ENCODE measurements at places on chromosomes 6 and 20.

DNA sequence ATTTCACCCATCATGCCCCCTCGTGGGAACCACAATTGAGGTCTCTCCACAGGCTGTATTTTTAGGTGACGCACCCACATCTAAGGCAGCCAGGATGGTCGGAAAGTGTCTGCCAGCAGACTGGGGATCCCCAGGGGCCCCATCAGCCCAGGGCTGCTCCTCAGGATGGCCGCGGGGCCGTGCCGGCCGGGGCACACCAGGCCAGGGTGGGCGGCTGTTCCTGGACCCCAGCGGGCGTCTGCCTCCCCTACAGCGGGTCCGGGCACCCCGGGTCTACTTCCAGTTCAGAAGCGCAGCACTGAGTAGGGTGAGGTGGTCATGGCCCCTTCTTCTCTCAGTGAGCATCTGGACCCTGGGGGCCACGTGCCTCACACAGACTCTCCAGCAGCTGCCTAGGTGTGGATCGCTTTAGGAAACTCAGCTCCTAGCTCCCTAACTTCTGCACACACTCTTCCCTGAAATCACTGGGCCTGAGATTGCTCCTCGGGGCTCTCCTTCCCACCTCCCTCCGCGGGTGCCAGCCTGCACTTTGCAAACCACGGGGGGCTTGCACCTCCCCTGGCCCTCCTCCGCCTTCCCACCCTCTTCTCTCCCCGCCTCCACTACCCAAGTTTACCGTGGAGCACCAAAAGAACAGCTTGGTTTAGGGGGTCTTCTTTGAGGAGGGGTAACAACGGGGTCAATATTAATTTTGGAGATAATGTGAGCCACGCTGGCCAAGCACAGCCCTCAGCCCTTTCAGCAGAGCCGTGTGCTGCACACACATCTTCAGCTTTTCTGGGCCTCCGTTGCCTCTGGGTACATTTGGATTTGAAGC lies 14.2 kb upstream of the FOXC1 start:
- no peak for DNase-seq

- DNase-seq = no peak
These were observed 180.6 kb upstream of the STXBP5 start for GRCh38 chr6:147023581-147023980.

- no peak for DNase-seq
These were observed 47.9 kb downstream of the FOXO3 start for GRCh38 chr6:108608453-108609275.

GRCh38 chr6:97240222-97240621 lies 42.8 kb downstream of the MMS22L start:
- no peak for DNase-seq

GRCh38 chr6:56536536-56536935 lies 106.2 kb downstream of the DST start:
- no peak for DNase-seq

DNA sequence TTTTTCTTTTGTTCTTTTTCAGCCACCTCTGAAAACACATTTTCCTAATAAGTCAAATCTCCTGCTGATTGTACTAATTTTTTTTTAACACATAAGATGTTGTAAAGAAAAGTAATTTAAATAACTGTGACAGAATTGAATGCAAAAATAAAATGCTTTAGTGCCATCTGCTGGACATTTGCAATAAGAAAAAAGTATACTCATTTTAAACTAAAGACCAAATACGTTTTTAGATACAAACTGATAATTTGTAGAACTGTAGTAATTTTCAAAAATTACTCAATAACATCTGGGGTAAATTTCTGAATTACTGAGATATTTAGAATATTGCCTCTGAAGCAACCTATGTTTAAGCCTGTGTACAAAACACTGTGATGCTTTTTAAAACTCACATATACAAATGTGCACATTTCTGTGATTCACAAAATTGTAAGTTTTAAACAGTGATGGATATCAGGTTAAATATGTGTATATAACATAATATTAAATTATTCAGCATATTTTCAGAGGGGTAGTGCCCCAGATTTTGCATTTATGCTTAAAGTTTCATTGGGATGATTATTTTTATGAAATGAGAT lies 198.7 kb downstream of the RIMS1 start:
- DNase-seq = no peak

DNA sequence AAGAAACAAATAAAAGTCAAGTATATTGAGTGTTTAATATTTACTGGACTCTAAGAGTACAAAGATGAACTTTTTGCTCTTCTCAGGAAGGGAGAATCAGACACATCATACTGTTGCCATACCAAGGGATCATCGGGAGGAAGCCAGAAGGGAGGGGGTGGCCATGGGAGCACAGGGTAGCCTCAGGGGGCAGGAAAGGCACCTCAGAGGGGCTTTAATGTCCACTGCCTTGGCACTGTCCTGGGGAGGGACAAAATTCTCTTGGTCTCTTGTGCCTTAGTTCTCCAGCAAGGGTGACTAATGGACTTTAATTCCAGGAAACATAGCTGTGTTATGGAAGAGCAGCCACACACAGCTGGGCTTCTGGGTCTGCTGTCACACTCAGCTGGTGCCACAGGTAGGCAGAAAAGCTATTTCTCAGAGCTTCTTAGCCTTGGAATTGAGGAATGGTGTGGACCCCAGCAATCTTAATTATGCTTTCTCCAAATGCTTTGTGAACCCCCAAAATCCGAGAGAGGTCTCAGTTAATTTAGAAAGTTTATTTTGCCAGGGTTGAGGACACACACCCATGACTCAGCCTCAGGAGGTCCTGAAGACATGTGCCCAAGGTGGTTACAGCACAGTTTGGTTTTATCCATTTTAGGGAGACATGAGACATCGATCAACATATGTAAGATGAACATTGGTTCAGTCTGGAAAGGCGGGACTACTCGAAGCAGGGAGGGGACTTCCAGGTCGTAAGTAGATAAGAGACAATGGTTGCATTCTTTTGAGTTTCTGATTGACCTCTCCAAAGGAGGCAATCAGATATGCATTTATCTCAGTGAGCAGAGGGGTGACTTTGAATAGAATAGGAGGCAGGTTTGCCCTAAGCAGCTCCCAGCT lies 53.2 kb downstream of the MRAP2 start:
- no peak for DNase-seq

DNA sequence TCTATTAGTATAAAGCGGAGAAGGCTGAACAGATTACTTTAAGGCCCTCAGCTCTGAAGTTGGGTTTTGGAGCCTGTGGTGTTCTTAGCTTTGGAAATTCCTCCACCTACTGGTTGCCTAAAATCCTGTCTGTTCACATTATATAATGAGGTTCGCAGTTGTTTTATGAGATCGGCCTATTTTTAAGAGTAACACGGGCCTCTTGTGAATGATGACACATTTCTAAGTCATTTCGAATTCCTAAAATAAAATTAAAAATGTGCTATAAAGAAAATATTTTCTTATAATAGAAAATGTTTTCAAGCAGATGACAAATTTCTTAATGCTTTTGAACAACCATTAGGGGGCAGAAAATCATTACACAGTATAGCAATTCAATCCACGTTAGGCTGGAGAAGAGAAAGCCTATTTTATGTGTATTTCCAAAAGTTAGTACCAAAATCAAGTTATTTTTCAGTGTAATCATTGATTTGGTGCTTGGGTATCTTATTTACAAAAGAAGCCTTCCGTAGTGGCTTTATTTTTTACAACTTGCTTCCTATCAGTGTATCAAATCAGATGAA lies 15.8 kb upstream of the FAM8A1 start:
- DNase-seq = peak; percentile 60

GRCh38 chr6:108557494-108558371 lies 3.0 kb upstream of the FOXO3 start:
- DNase-seq = peak; percentile 77

- no peak for DNase-seq
These were observed 173.6 kb upstream of the TCF21 start for GRCh38 chr6:133715270-133715669.

DNA sequence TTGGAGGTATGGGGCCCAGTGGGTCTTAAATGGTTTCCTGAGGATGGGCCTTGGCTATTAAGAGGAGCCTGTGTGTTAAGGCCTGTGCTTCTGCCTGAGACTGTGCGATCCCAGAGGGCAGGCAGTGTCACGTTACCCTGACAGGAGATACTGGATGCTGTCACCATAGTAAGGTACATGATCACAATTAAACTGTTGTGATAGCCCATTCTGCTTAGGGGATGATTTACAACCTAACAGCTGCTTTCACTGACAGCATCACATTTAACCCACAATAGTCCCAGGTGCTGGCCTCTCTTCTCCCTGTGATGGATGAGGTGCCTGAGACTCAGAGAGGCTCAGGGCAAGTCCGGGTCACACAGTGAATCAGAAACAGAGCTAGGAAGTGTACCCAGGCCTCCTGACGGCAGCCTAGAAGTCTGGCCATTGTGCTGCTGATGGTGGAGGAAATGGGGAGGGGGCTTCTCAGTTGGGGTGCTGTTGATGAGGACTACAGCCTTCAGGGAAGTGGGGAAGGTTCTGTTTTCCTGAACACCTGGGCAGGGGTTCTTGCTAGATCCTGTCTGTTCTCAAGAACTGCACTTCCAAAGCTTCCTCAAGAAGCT lies 97.3 kb downstream of the MDGA1 start:
- no peak for DNase-seq

DNA sequence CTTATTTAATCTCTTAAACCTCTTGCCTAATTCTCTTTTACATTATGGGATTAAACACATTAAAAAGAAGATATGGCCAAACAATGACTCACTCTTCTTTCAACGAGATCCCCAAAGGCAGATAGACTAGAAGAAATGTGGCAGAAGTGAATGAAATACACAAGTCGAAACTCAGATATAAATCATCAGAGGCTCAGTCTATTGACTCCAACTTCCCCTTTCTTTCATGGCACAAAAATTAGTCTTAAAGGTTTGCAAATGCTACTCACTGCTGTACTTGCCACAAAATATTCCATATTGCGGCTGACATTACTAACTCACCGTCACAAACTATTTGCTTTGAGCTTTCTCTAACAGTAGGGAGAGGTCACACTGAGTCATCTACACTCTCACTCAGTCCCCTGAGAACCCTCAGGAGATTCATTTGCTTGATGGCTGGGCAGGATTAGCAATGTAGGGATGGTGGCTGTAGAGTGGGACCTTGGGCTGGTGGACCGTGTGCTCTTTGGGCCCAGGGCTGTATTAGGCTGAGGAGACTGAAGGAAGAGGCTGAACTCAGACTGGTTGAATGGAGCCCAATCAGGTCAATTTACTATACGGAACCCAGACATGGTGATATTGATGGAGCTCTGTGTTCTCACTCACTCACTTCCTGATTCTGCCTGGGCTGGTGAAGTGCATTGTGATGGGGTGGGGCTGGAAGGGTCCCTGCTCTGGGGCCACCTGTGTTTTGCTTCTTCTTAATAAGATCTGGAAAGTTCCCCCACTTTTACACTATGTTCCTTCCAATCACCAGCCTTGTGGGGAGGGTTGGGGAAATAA lies 42.8 kb upstream of the UBR2 start:
- no peak for DNase-seq

- no peak for DNase-seq
These were observed 11.7 kb upstream of the SCUBE3 start for GRCh38 chr6:35202066-35202546.

DNA sequence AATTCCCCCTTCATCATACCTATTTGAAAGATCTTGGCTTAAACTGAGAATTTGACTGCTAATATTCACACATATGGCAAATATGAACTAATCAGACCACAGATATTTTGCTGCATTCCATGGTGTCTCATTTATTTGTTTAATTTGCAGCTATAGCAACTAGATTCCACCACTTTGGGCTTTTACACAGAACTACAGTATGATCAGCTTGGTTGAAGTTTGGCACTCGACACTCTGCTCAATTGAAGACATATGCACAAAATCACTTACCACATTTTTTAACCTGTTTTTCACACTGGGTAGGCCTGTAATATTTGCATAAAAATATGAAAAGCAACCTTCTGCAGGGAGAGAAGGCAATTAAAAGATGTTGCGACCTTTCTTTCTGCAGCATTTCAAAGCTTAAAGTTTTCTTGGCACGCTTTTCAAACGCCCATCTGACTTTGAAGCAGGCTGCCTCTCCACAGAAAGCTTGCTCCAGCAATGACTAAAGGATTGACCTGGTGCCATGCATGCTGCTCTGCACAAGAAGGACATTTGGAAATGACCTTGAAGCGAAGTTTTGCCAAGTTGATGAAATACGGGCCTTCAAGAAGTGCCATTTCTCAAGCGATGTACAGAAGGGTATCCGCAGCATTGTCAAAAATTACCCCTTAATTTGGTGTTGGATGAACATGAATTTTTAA lies 126.7 kb downstream of the AIG1 start:
- no peak for DNase-seq

- DNase-seq = no peak
These were observed 69.5 kb downstream of the NPEPL1 start for GRCh38 chr20:58762120-58762519.

DNA sequence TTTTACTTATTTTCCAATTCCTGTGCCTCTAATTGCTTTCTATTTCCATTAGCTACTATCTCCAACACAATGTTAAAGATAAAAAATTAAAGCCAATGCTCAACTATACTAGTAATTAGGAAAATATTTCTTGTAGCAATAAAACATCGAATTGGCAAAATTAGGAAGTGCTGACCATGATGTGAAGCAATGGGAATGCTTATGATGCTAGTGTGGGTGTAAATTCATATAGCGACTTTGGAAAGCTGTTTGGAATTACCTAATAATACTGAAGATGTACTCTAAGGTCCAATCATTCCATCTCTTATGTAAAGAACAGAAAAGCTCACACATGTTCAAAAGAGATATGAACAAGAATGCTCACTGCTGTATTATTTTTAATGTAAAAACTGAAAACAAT lies 78.2 kb downstream of the UBE3D start:
- DNase-seq = no peak

DNA sequence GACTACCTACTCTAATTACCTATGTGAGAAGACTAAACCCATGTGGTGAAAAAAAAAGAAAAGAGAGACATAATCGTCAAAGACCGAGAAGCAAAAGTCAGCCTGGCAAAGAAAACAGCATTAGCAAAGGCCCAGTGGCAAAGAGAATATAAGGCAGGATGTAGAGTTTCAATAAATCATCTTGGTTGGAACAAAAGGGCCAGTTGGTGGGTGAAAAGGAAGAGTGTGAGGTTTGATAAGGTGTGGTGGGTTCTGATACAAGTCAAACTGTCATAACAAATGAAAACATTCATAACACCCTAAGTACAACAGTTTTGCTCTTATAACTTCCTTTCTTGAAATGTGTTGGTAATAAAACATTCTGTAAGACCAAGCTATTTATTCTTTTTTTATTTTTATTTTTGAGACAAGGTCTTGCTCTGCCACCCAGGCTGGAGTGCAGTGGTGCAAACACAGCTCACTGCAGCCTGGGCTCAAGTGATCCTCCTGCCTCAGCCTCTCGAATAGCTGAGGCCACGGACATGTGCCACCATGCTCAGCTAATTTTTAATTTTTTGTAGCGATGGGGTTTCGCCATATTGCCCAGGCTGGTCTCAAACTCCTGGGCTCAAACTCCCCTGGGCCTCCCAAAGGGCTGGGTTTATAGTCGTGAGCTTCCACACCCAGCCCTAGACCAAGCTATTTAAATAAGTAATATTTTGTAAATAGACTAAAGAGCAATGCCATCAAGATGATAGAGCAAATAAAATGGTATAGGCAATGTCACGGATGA lies 18.9 kb upstream of the GTF3C6 start:
- DNase-seq = no peak

GRCh38 chr6:142846459-142846831 lies 98.5 kb downstream of the HIVEP2 start:
- DNase-seq = peak; percentile 78
